Progenitor cell of endocrine pancreas (in vitro differentiated cells): ENCODE measurements at places on chromosomes 6 and 20. TPM values are rescaled to one million over a fixed set of nuclear protein-coding genes. Genes with fewer than 3 reads are reported as not detected.
A peak's percentile ranks its signal among the peaks of the same experiment; 100 is the strongest.

- DNase-seq: peak; percentile 19
- peak overlapping the region; percentile 69 for H3K27ac ChIP-seq
- H3K36me3 ChIP-seq: no peaks in the 10 kb centered on the region
- peaks cover 22% of the 10 kb centered on the region for H3K4me1 ChIP-seq
- peaks cover 8% of the 10 kb centered on the region for H3K27me3 ChIP-seq
- H3K4me3 ChIP-seq: peak overlapping the region; percentile 70
Observed at GRCh38 chr20:31587545-31588389, 17.3 kb upstream of the ID1 start.

DNA sequence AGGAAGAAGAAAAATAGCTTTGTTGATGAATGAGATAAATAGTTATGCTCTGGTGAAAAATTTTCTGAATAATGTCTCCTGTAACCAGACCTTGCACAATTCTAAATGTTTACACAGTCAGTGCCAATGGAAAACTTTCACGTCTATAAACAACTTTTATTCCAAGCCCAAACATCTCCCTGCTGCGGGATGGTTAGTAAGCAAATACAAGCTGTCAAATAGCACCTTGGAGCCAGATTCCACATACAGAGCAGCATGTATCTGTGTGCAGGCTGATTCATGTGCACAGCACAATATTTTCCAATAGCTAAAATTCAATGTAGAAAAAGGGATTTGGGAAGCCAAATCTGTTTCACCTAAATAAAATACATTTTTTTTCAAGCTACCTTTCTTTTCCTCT lies 813.3 kb downstream of the HACE1 start:
- H3K27me3 ChIP-seq: no peaks in the 10 kb centered on the region
- H3K36me3 ChIP-seq: no peaks in the 10 kb centered on the region
- no peak overlapping the region for H3K27ac ChIP-seq
- DNase-seq: no peak

GRCh38 chr20:22604815-22605214 lies 20.4 kb upstream of the FOXA2 start:
- no peak overlapping the region for H3K4me3 ChIP-seq
- peaks cover 10% of the 10 kb centered on the region for H3K4me1 ChIP-seq
- H3K27ac ChIP-seq: no peak overlapping the region
- peaks cover 10% of the 10 kb centered on the region for H3K27me3 ChIP-seq
- no peak for DNase-seq

DNA sequence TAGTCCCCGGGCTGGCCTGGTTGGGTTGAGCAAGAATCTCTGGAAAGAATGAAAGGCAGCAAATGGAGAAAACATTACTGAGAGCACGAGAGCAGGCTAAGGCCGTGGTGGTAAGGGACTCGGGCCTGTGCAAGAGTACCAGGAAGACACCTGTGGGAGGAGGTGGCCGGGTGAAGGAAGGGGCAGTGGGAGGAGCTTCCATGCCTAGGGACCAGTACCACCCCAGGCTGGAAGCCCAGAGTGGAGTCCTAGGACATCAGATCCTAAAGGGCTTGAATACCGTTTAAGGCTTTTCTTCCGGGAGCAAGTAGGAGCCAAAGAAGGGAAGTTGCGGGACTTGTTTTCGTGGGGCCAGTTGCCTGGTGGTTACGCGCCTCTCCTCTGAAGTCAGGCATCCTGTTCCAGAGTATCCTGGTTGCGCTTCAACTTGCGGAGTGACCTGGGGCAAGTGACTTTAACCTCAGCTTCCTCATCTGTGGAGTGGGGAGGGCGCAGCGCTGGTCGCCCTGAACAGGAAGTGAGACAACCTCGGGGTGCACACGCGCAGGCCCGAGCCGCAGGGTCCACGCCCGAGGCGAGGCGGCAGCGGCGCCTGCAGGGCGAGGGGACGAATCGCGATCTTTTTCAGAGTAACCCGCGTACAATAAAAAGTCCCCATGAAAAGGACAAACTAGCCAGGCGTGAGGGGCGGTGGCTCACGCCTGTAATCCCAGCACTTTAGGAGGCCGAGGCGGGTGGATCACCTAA lies 1.1 kb upstream of the TPD52L2 start:
- DNase-seq: peak; percentile 50
- no peaks in the 10 kb centered on the region for H3K27me3 ChIP-seq
- peaks cover 16% of the 10 kb centered on the region for H3K4me1 ChIP-seq
- peaks cover 6% of the 10 kb centered on the region for H3K36me3 ChIP-seq

GRCh38 chr20:16203096-16203495 lies 370.2 kb downstream of the KIF16B start:
- no peak for DNase-seq
- H3K36me3 ChIP-seq: no peaks in the 10 kb centered on the region
- H3K27me3 ChIP-seq: no peaks in the 10 kb centered on the region
- no peak overlapping the region for H3K27ac ChIP-seq
- H3K4me1 ChIP-seq: no peaks in the 10 kb centered on the region

DNA sequence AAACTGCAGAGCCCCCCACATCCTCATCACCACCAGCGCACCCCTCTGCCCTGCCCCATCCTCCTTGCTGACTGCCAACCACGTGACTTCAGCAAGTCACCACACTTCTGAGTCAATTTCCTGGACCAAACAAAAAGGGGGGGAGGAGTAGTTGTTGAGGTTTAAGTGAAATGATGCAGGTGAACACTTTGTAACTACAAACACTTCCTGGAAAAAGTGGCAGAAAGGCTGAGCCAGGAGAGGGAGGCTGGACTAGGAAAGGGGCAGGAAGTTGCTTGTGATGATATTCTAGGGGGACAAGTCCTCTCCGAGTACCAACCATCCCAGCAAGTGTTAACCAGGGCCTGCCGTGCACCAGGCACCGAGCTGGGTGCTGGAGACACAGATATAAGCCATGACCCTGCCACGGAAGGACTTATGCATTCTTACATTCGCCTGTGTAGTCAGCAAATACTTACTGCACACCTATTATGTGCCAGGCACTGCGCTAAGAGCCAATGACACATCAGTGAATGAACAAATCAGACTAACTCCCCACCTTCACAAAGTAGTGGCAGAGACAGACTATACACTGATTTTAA lies 67.3 kb downstream of the PREX1 start:
- H3K36me3 ChIP-seq: no peaks in the 10 kb centered on the region
- no peak overlapping the region for H3K4me3 ChIP-seq
- no peak for DNase-seq
- no peaks in the 10 kb centered on the region for H3K27me3 ChIP-seq
- H3K4me1 ChIP-seq: no peaks in the 10 kb centered on the region

GRCh38 chr20:44089987-44090674 lies 96.9 kb downstream of the JPH2 start:
- peaks cover 2% of the 10 kb centered on the region for H3K4me1 ChIP-seq
- no peak overlapping the region for H3K27ac ChIP-seq
- no peaks in the 10 kb centered on the region for H3K36me3 ChIP-seq
- no peak overlapping the region for H3K4me3 ChIP-seq
- no peak for DNase-seq
- peaks cover 3% of the 10 kb centered on the region for H3K27me3 ChIP-seq

Gene SLC52A3
- total RNA-seq: 0.38 and 0.44 TPM in 2 replicates

Gene SNX21
- total RNA-seq: 12.2 and 13.1 TPM in 2 replicates

DNA sequence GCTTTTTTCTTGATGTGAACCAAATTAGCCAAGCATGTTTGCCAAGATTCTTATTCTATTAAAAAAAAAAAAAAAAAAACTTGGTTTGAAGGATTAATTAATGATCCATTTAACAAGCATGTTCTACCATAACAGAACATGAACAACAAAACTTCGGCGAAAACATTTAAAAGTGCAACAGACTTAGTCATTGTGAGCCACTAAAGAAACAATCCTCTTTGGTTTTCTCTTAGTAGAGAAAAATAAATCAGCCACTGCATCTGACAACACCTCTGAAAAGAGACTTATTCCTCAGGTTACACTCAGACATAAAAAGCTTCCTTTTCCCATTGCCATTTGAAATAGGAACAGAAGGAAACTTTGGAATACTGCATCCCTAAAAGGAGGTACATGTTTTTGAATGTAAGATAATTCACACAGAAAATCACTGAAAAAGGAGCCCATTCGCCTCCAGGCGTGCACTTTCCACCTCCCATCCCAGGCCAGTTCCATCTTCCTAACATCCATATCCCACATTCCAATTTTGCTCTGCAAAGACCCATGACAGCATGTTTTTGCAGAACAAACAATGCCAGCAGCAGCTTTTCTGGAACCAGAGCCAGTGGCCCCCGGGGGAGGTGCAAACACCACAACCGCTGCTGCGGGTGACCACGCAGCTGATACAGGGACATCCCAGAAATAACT lies 79.5 kb downstream of the ZMYND8 start:
- H3K27ac ChIP-seq: peak overlapping the region; percentile 22
- H3K36me3 ChIP-seq: peaks cover 38% of the 10 kb centered on the region
- peaks cover 7% of the 10 kb centered on the region for H3K4me1 ChIP-seq
- no peak overlapping the region for H3K4me3 ChIP-seq
- no peak for DNase-seq
- H3K27me3 ChIP-seq: no peaks in the 10 kb centered on the region

Gene SLC35F1
- 4.5 and 5.1 TPM in 2 replicates for total RNA-seq

DNA sequence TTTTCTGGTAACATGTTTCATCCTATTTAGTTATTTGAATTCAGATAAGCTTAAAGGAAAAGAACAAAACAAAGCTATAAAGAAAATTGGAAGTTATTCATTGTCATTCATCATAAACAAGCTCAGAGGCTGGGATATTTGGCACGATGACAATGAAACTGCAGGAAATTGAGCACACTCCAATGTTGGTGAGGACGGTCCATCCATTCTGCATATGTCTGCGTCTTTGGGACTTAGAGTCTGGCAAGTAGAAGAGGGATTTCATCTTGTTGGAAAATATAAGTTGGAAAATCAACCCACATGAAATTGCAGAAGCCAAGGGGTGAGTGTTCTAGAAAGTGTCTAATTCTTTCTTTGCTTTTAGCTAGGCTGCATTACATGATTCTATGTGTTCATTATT lies 78.4 kb downstream of the HDGFL1 start:
- H3K4me1 ChIP-seq: peaks cover 2% of the 10 kb centered on the region
- no peak overlapping the region for H3K27ac ChIP-seq
- no peak for DNase-seq
- H3K4me3 ChIP-seq: no peak overlapping the region

DNA sequence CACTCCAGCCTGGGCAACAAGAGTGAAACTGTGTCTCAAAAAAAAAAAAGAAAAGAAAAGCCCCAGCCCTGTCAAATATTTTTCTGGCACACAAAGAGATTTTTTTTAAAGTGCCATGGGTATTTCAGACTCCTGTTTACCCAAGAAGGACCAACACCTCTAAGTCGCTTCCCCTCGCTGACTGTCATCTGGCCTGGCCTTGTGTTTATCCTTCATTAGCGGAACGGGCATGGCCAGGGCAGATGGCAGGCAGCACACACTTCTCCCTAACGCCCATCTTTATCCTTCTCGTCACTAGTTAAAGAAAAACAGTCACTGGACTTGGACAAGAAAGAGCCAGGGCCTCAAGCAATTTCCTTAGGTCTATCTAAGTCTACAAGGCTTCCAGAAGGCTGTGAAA lies 7.3 kb upstream of the CBFA2T2 start:
- no peak for DNase-seq
- H3K27me3 ChIP-seq: no peaks in the 10 kb centered on the region
- no peaks in the 10 kb centered on the region for H3K36me3 ChIP-seq
- no peak overlapping the region for H3K4me3 ChIP-seq
- H3K4me1 ChIP-seq: peaks cover 4% of the 10 kb centered on the region

DNA sequence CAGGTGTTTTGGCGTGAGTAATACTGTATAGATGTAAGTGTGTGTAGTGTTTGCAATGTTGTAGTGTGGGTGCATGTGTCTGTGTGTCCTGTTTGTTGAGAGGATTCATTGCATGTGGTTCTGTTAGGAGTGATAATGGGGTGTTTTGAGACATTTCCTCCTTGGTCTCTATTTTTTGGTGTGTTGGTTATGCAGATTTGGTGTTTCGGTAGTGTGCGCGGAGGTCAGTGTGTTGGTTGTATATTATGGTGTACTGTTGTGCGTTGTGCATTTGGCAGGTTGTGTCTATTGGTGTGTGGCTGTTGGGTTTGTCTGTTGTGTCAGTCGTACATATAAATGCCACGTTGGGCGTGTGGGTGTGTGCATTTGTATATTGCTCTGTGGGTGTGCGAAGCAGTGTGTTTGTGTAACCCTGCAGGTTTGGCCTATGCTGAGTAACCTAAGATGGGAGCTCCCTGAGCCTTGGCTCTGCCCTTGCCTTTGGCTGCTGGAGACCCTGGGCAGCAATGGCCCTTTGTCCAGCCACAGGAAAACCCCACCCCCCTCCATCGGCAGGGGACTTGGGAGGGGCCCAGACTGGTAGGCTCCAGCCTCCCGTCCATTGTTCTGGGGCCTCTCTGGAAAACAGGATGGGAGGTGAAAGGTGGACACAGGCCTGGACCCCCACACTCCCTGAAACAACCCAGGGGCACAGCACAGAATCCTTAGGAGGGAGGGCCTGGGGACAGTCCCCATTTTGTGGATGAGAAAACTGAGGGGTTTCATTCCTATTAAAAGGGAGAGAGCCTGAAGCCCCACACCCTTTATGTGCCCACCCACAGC lies 10.3 kb upstream of the ID1 start:
- H3K27me3 ChIP-seq: no peaks in the 10 kb centered on the region
- peaks cover 22% of the 10 kb centered on the region for H3K4me1 ChIP-seq
- H3K4me3 ChIP-seq: no peak overlapping the region
- peak; percentile 27 for DNase-seq
- H3K36me3 ChIP-seq: no peaks in the 10 kb centered on the region

Gene GNAS-AS1
- total RNA-seq: 4.3 and 4.4 TPM in 2 replicates

DNA sequence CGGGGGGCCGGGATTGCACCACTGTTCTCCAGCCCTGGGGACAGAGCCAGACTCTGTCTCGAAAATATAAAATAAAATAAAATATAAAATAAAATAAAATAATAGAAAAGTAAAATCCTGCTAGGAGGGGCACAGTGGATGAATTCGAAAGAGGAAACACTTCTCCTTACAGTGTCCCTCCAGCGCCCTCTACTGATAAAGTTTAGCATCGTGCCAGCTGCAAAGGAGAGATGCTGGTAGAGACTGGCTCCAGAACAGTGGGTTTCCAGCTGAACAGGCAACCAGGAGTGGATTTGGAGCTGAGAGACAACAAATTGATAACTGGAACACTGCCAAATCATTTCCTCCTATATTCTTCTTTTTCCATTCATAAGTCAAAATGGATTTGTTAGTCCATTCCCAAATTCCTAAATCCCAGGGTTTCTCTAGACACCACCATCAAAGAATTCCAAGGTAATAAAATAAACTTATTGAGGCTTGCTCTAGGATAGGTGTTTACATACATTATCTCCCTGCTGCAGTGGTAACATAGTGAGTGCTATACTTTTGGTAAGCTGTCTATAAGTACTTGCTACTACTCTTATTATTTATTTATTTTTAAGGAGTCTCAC lies 31.7 kb upstream of the TBPL1 start:
- H3K27ac ChIP-seq: no peak overlapping the region
- peaks cover 17% of the 10 kb centered on the region for H3K27me3 ChIP-seq
- peaks cover 2% of the 10 kb centered on the region for H3K4me1 ChIP-seq
- H3K4me3 ChIP-seq: no peak overlapping the region
- H3K36me3 ChIP-seq: no peaks in the 10 kb centered on the region
- DNase-seq: peak; percentile 47
